ENCODE measurements at places on chromosomes 16 and 17.
A peak's percentile ranks its signal among the peaks of the same experiment; 100 is the strongest.

DNA sequence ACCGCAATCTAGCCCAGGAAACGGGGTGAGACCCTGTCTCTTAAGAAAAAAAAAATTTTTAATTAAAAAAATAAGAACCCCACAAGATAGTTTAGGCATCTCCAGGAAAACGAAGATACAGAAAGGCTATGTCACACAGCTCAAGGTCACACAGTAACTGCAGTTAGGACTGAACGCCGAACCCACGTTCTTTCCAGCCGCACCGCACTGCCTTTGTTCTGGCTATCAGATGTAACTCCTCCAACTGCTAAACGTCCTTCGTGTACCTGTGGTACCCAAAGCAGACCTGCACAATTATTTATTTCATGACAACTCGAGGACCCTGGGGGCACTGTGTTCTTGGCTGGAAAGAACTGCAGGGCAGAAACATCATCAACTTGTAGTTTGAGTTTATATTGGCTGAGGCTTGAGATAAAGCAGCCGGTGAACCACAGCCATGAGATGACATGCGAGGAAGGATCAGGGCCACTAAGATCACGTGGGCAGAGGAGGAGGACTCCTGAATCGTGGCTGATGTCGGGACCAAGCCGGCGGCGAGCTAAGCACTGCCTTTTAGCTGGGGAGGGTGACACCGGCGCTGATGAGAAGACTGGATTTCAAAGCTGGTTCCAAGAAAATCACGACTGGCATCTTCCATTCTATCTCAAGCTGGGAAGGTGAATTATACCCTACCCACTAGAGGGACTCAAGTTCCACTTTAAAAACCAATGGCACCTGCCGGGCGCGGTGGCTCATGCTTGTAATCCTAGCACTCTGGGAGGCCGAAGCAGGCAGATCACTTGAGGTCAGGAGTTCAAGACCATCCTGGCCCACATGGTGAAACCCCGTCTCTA is 20.7 kb upstream of the MNT start:
- DNase-seq: no peak

DNA sequence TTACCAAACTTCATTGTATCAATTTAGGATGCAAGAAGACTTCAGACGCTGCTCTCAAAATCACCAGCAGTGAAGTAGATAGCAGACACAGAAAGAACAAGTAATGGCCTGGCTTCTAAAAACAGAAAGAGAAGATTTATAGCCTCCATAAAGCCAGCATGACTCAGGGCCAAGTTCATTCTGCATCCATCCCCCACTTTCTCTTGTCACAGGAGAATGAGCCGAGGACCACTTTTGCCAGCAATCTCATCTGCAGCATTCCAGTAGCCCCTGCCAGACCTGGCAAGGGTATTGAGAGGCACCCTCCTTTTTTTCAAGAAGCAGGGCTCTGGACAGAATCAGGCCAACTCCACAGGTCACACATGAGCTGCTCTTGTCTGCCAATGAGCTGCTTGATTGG is 355.4 kb upstream of the SOX9 start:
- no peak for DNase-seq

GRCh38 chr16:12290868-12291267 is 314.3 kb downstream of the SNX29 start:
- DNase-seq: no peak

- peak; percentile 2 for DNase-seq
Measured at GRCh38 chr16:47258874-47259461, 115.2 kb upstream of the NETO2 start.

GRCh38 chr16:78277321-78278055 is 178.0 kb downstream of the WWOX start:
- DNase-seq: no peak

DNA sequence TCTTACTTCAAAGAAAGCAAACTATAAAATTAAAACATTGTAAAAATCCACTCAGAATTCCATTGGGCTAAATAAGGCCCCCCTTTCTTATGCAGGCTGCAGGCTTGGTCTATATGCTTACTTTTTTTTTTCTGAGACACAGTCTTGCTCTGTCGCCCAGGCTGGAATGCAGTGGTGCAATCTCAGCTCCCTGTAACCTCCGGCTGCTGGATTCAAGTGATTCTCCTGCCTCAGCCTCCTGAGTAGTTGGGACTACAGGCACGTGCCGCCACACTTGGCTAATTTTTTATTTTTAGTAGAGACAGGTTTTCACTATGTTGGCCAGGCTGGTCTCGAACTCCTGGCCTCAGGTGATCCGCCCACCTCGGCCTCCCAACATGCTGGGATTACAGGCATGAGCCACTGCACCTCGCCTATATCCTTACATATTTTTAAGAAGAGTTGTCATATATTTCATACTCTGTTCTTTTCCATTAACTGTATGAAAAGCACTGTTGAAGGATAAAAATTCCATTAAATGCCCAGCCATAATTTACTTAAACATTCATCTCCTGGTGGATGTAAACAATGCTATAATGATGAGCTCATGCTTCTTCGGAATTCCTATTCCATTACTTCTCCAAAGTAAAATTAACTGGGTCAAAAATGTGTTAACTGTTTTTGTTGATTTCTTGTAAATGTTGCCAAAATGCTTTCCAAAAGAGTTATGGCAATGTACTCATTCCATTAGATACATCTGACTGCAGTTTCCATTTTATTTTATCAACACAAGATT is 17.8 kb downstream of the SNN start:
- no peak for DNase-seq

GRCh38 chr17:81347437-81347836 is 47.8 kb upstream of the BAHCC1 start:
- no peak for DNase-seq

GRCh38 chr17:19311421-19312215 is 50.9 kb downstream of the B9D1 start:
- DNase-seq: no peak
